Stimulated activated CD8-positive, alpha-beta memory T cell treated with anti-CD3 and anti-CD28 coated beads, Interleukin-7, amount 100 ng/mL, for 48 hours (primary cell): ENCODE measurements at places on chromosomes 11 and 22.

DNA sequence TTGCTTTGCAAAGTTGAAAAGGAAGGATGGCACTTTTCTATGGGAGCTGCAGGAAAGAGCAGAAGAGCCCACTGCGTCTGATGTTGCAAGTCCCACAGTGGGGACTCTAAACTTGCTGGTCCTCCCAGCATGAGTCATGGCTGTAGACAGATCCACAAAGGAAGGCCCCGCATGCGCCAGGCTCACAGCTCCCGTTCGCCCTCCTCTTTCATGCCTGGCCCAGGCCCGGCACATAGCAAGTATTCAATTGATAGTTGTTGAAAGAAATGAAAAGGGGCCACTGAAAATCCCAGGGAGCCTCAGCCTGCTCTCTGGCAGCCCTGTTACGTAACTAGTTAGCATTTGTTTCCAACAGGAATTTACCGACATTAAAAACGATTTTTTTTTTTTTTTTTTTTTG, 18.9 kb downstream of the AP1B1 start:
- no peak for DNase-seq

GRCh38 chr11:65310215-65310614, 4.5 kb upstream of the CDC42EP2 start:
- no peak for DNase-seq

DNA sequence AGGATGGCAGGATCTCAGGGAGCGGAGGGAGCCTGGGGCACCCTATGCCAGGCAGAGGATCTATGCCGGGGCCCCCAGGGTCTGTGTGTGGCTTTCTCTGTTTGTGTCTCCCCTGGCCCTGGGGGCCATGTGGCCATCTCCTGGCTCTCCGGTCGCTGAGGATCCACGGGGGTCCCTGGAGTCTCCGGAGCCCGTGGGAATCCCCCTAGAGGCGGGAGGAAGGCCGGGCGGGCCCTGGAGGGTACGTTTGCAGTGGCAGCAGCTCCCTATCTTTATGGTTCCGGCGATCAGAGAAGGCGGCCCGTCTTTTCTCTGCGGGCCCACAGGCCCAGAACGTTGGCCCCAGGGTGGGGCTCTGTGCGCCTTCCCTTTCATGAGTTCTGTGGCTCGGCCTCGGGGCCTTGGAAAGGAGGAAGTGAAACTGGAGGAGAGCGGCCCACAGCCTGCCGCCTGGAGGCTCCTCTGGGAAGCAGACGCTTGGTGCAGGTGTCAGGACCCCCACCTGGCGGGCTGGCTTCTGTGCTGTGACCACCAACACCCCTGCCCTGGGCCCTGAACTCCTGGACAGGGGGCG, 82.1 kb downstream of the KCNQ1 start:
- DNase-seq, result no peak

GRCh38 chr11:133811850-133812685, 33.2 kb downstream of the SPATA19 start:
- no peak for DNase-seq

- no peak for DNase-seq
Measured at GRCh38 chr11:119532551-119532950, 109.6 kb upstream of the THY1 start.

DNA sequence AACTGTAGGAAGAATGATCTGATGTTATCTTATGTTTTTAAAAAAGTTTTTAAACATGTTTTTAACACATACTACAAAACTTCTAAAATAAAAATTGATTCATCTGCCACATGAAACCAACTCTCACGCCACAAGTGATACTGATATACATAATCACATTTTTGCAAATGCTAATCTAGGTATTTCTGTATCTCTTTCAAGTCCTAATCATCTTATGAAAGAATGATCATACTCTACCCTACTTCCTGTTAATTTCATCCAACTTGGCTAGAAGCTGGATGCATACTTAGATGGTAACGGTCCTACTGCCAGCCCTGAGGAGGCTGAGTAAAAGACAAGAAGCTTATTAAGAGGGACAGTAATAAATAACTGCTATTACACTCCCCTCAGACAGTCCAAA, 19.2 kb downstream of the THAP12 start:
- DNase-seq, result no peak

- DNase-seq, result no peak
Measured at GRCh38 chr11:121458551-121458950, 5.8 kb upstream of the SORL1-AS1 start.

DNA sequence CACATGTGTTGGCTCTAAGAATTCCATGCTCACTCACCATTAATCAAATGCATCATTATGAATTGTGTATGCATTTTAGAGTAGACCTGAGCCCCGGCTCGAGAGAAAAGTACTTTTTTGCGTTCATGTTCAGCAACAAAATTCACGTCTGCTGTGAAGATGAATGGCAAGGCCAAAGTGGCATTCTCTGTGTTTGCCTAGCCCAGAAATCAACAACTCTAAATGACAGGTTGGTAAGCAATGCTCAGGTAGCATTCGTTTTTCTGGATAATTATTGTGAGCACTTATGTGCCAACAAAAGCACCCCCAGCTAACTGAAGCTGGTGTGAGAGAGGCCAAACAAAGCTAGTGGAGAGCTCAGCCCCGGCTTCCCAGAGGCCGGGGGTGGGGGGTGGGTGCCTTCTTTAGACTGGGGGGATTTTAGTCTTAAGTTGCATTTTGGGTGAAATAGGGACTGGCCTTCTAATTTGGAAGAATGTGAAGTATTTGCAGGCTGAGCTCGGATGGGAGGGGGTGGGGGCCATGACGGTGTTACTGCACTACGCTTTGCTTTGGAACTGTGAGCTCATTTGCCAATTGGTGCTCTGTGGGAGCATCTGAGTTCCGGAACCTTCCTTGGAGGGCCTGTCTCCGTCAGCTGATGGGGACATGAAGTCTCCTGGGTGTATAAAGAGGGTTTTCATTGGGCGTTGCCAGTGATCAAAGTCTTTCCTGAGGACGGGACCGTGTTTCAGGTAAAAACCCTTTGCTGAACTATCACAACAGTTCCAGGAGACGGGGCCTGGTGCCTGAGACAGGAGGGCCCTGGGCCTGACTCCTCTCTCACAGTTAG, 29.0 kb upstream of the ALX4 start:
- no peak for DNase-seq
